ENCODE measurements at places on chromosomes 6 and 20.
A peak's percentile ranks its signal among the peaks of the same experiment; 100 is the strongest.

DNA sequence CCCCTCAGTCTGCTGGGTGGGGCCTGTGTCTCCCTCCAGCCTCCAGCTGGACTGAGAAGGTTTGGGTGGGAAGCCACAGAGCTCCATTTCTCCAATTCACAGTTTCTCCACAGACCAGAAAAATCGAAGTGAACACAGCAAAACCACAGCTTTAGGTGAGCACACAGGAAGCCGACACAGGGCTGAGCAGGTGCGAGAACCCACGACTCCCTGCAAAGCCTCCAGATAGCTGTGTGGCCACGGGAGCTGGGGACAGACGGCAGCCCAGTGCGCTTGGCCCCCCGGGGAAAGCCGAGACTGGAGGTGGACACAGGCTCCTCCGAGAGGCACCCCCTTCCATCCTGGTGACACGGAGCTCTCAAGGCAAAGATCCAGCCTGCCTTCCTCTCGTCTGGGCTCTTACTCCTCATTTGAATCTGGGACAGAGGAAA, 29.0 kb upstream of the MPC1 start:
- peak; percentile 17 for DNase-seq

GRCh38 chr6:116461331-116461931, at the start of gene CALHM6:
Gene CALHM6 (plus strand): TSS chr6:116461375. CDS start chr6:116461930, 555 bp downstream.
- no peak for DNase-seq

- no peak for DNase-seq
Measured at GRCh38 chr20:41274152-41274551, 43.4 kb downstream of the ZHX3 start.

GRCh38 chr20:21729316-21729715, 23.9 kb downstream of the PAX1 start:
- DNase-seq: no peak

GRCh38 chr20:24991897-24992486, 559 bp downstream of the APMAP start:
- DNase-seq: no peak

DNA sequence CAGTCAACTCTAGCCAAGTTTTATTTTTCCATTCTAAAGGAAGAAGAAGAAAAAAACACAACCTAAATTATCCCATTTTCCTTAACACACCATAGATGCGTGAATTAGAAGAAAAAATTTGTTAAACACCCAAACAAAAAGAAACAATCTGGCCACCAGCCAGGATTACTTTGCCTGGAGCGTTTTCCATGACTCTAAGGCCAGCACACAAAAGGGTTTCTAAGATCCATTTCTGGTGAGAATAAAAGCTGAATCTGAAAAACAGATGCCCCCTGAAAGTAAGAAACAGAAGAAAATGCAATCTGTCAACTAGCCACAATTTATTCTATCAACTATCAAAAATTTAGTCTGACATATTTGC, 267.2 kb upstream of the SULF2 start:
- DNase-seq: no peak

DNA sequence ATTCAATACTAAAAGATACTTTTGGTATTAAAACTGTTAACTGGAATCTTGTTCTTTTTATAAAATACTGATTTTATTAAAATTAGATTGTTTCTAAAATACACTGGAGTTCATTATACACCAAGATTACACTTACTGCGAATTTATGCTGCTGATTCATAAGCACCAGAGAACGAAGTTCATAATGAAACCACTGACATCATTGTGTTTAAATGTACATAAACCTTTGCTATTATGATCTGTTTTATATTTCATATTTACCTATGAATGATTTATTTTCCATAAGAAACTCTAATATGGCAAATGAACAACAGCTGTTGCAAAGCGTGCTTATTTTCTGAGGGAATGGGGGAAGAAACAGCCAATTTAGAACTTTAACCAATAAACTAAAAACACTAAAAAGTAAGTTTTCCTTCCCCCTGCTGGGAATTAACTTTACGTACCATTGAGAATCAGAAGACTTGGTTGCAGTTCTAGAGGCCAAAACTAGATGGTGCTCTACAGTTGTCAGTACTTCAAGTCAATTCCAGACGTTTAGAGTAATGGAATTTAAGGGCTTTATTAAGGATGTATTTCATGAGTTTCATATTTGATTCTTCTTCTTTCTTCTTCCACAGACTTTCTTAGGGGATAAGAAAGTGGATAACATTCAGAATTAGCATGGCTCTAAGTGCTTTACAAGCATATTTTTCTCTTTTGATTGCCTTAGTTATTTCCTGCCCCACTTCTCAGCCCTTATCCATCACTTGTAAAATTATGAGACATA, 30.8 kb upstream of the COL19A1 start:
- no peak for DNase-seq

DNA sequence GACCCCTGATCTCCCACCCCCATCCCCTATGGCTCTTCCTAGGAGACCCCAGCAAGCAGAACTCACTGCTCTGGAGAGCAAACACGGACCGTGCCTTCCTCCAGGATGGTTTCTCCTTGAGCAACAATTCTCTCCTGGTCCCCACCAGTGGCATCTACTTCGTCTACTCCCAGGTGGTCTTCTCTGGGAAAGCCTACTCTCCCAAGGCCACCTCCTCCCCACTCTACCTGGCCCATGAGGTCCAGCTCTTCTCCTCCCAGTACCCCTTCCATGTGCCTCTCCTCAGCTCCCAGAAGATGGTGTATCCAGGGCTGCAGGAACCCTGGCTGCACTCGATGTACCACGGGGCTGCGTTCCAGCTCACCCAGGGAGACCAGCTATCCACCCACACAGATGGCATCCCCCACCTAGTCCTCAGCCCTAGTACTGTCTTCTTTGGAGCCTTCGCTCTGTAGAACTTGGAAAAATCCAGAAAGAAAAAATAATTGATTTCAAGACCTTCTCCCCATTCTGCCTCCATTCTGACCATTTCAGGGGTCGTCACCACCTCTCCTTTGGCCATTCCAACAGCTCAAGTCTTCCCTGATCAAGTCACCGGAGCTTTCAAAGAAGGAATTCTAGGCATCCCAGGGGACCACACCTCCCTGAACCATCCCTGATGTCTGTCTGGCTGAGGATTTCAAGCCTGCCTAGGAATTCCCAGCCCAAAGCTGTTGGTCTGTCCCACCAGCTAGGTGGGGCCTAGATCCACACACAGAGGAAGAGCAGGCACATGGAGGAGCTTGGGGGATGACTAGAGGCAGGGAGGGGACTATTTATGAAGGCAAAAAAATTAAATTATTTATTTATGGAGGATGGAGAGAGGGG, 1.4 kb downstream of the LTA start:
- DNase-seq: no peak

GRCh38 chr6:111428811-111429210, 54.2 kb downstream of the REV3L start:
- no peak for DNase-seq
